ENCODE measurements at places on chromosomes 12 and 14.

DNA sequence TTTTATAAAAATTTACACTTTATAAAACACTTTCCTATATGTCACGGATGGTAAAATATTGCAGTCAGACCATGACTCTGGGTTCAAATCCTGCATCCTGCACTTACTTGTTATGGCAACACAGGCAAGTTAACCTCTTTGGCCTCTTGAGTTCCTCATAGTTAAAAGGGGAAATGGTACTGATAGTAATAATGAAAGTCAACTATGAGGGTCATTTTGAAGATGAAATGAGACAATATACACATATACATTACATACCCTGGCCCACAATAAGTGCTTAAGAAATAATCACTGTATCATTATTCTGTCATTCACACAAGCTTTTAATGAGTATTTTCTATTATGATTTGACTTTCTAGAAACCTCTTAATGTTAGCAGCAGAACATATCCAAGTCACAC is 64.4 kb downstream of the C12orf42 start:
- DNase-seq: no peak

DNA sequence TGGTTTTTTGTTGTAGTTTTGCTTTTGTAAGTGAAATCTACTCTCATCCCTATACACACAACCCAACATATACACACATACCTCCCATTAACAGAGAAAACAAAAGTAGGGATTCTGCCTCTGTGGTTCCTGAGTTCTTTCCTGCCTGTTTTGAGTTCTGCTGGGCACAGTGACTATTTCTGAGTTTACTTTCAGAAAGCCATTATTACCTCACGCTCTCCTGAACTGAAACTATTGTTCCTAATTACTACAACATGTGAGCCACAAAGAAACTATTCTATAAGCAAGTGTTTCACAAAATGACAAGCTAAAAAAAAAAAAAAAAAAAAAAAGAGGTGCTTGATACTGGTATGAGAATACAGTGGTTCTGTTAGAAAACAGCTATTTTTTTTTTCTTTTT is 110.9 kb downstream of the ALG10B start:
- DNase-seq: no peak

GRCh38 chr14:97713023-97713422 is 915.8 kb downstream of the VRK1 start:
- DNase-seq: no peak

GRCh38 chr12:15222219-15222618 is 1.0 kb upstream of the RERG start:
- no peak for DNase-seq

DNA sequence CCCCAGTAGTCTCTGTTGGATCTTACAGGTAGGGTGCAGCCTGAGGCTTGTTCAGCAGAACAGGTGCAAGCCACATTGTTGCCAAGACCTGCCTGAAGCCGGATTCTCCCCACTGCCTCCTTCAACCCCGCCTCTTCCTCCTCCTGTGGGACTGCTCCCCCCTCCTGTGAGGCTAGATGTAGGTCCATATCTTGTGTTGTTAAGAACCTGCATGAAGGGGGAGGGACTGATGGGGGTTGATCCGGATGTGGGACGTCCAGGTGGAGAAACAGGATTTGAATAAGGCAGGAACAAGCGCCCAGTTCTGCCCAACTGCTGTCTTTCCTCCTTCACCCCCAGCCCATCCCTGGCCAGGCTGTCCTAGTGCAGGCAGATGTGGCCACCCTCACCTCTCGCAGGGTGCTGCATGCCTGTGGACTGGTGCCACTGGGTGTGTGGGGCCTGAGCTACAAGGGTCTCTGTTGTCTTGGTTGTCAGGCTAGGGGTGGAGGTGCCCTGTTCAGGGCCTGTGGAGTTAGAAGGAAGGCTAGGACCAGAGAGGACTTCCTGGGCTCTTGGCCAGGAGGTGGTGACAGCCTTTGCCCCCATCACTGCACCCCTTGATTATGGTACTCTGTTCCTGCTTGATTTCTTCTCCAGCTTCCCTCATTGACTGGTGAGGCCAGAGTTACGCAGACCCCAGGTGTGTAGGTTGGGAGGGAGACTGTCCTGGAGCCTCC is 1.4 kb downstream of the NR4A1 start:
- DNase-seq: no peak

DNA sequence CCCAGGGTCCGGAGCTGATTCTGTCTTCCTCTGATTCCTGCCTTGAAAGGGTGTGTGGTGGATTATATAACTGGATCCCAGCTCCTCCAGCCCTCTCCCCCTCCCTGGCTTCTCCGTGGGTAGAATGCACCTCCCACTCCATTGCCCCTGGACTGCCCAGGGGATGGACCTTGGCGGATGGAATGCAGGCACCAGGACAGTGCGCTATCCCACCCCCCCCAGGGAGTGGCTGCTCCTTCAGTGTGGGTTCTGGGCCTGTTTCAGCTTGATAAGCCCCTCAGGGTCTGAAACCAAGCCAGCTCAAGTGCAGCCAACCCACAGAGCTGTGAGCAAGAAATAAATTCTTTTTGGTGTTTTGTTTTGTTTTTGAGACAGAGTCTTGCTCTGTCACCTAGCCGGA is 112.4 kb upstream of the TMEM132D start:
- no peak for DNase-seq

DNA sequence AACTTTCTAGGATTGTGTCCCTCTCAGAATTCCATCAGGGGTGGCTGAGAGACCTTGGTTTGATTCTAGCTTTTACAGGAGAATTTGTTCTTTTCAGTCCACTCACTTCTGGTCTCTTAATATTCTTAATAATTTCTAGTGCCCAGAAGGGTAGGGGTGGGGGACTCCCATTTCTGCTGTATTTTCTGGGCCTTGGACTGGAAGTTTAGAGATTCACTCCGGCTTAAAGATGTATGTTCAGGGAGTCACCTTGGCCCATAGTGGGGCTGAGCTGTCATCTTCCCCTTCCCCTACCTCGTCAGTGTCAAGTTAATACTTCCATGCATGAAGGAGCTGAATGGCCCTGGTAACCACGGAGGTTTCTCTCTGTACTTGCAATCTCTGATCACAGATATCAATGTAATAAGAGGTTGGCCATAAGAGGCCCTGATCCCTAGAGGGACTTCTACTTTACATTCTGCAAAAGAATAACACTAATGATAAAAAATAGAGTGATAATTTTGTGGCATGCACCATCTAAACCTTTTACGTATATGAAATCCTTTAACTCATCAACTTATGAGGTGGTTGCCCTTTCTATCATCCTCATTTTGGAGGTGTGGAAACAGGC is 6.7 kb downstream of the KRT81 start:
- no peak for DNase-seq

DNA sequence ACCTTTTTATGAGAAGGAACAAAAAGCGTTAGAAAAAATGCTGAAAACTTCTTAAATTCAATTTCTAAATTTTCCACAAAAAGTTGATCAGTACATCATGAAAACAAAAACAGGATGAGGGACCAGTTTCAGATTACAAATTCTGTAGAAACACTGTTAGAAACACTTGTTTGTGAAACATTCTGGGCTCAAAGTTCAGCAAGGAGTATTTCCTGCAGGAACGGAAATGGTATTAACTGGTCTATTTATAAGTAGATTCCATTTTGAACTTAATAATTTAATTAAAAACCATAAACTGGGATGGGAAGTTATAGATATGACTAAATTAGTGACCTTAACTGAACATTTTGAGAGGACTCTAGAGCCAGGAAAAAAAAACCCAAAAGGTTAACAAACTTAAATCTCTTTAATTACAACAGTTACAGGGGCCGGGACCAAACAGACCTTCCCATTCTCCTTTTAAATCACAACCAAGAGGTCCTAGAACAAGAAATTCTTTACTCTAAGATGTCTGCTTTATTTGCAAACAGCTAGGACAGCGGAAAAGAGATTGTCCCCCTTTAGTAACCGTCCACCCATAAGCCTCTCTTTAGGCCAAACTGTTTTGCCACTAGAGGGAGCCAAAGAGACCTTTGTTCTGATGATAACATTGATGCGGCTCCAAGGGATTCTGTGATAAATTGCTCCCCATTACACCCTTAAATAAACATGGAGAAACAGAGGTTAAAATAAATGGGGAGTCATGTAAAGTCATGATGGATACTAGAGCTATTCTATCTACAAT is 69.0 kb upstream of the RERGL start:
- no peak for DNase-seq

GRCh38 chr14:100810435-100810834 is 15.5 kb upstream of the MEG3 start:
- DNase-seq: no peak

DNA sequence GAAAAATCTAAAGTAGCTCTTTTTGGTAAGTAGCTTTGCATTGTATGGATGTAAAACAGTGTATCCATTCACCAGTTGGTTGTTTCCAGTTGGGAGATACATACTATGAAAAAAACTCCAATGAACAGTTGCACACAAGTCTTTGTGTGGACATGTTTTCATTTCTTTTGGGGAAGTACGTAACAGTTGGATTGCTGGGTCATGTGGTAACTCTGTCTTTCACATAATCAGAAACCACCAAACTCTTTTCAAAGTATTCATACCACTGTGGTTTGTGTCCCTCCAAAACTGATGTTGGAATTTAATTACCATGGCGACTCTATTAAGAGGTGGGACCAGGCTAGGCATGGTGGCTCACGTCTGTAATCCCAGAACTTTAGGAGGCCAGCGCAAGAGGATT is 58.9 kb upstream of the RESF1 start:
- no peak for DNase-seq

DNA sequence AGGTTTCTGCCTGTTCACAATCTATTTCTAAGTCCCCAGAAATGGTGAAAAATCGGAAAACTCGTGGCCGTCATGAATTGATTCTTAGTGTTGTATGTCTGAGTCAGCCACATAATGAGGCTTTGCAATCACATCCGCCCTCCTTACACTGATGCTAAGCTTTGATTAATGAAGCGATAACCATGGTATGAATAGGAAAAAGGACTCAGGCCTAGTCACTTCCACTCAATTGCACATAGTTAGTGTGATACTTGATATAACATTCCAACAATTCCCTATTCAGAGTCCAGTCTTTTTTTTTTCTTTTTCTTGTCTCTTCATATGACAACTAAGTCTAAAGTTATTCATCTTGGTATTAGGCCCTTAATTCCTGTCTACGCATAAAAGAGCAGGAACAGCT is 1231.0 kb downstream of the VRK1 start:
- DNase-seq: no peak

DNA sequence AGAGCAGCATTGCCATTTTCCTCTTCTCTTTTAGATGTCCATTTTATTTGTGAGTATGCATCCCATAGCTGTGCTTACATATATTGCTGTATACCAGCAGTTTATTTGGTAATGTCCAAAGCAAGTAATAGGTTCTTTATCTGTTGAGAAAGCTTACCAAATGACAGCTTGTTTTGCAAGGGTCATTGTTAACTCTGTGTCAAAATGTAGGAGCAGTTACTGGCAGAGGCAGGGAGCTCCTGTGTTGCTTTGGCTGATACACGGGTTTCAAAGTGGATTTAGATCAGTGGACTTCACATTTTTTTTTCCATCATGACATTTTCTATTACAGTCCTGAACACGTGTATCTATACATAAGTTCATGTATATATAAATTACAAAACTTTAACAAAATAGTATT is 38.1 kb upstream of the LRTM2 start:
- no peak for DNase-seq

- DNase-seq: no peak
Measured at GRCh38 chr12:2229661-2230539, 177.1 kb downstream of the CACNA1C start.

DNA sequence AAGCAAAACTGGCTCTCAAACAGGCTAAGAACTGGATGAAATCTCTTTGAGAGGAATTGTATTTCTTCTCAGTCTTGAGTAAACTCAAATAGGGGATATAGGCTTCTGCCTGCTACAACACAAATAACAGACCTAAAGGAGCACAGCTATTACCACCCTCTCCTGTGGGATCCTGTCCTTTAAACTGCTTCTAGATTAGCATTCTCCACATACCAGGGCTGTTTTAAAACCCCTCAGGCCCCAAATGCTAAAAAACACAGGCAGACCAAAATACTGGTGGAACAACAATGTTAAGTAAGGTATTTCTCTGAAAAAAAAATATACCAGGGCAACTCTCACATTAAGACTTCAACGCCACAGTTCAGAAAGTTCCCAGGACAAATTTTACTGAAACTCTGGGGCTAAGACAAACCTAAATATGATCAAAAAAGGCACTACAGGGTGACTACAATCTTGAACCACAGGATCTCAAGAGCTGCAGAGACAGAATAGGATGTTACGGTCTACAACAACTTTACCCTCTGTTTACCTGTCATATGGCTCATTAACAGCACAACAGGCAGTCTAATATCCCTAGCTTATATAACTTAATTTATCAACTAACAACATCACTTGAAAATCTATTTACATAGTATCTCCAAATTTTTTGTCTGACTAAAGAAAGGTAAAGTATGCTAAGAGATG is 7.2 kb downstream of the CPNE8 start:
- no peak for DNase-seq

DNA sequence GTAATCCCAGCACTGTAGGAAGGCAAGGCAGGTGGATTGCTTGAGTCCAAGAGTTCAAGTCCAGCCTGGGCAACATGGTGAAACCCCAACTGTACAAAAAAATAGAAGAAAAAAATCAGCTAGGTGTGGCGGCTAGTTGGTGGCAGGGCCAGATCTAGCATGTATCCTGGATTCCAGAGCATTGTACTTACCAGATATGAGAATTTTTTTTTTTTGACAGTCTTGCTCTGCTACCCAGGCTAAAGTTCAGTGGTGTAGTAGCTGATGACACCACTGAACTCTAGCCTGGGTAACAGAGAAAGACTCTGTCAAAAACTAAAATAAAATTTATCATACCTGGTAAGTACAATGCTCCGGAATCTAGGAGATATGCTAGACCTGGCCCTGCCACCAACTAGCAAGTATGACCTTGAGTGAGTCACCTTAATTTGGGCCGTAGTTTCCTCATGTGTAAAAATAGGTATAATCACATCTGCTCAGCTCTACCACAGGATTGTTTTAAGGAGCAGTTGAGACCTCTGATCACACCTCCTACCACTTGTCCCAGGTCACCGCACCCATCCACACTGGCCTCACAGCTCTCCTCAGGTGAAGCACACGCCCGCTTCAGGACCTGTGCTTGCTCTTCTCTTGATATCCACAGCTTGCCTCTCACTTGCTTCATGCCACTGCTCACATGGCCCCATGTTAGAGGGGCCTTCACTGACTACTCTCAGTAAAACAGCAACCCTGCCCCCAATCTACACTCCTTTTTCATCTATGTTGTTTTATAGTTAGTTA is 140.2 kb downstream of the STXBP6 start:
- DNase-seq: no peak

DNA sequence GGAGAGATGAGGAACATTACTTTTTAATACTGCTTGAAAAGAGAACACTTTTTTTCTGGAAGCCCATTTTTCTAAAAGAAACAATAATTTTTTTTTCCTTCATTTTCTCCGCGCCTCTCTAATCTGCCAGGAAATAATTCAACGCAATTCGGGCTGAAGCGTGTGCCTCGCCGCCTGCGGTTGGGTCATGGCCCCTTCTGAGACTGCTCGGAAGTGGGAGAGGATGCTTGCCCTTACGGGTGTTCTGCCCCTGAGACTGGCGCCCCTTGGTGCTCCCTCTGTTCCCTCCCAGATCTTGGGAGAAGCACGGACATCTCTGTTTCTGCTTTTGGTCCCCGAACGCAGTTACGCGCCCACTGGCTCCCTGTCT is 332 bp upstream of the TBC1D30 start:
- no peak for DNase-seq
